Activated T-cell treated with anti-CD3 and anti-CD28 coated beads, Interleukin-2, amount 50 U/mL, for 72 hours (primary cell): ENCODE measurements at places on chromosomes 2 and 18. TPM values are rescaled to one million over a fixed set of nuclear protein-coding genes. Genes with fewer than 3 reads are reported as not detected.

GRCh38 chr2:30688956-30689401 lies 118.3 kb downstream of the CAPN13 start:
- no peak overlapping the region for H3K27ac ChIP-seq
- DNase-seq: no peak
- H3K4me3 ChIP-seq: no peak overlapping the region
- H3K4me1 ChIP-seq: no peaks in the 10 kb centered on the region

The EDAR gene
- total RNA-seq: 0.28 TPM

GRCh38 chr18:79274823-79275222 lies 120.9 kb upstream of the NFATC1 start:
- DNase-seq: no peak
- H3K27me3 ChIP-seq: no peaks in the 10 kb centered on the region
- H3K36me3 ChIP-seq: peaks cover 9% of the 10 kb centered on the region
- no peak overlapping the region for H3K27ac ChIP-seq
- no peak overlapping the region for H3K4me3 ChIP-seq

DNA sequence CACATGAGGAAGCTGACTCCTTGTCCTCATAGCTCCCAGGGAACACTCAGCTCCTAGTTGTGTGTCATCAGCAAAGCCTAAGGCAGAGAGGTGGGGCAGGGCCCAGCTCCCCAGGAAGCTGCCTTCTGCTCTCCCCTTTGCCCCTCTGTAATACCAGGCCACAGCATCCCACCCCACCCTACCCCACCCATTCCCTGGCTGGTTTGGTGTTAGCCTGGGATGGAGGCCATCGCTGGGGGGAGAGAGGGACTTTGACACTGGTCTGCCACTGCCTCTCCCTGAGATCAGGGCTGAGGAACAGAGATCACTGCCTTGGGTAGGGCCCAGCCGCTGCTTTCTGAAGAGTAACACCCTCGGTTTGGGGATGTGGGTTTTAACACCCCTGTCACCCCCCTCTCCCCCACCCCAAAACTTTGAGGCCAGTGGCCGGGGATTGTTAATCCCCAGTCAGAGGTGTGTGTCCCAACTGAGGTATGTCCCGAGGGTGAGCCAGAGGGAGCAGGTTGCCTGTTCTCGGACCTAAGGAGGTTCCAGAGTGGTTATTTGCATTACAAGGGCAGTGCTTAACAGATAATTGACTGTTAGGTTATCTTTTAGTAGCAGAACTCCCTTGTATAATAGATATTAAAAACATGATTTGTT lies 41.4 kb downstream of the TET3 start:
- peaks cover 2% of the 10 kb centered on the region for H3K36me3 ChIP-seq
- H3K4me3 ChIP-seq: peak overlapping the region; percentile 34
- peaks cover 55% of the 10 kb centered on the region for H3K4me1 ChIP-seq

The KCNK3 gene
- total RNA-seq: not detected

GRCh38 chr2:188522517-188522916 lies 230.8 kb downstream of the GULP1 start:
- no peak overlapping the region for H3K4me3 ChIP-seq
- no peak overlapping the region for H3K27ac ChIP-seq
- H3K27me3 ChIP-seq: peaks cover 19% of the 10 kb centered on the region
- H3K36me3 ChIP-seq: no peaks in the 10 kb centered on the region

DNA sequence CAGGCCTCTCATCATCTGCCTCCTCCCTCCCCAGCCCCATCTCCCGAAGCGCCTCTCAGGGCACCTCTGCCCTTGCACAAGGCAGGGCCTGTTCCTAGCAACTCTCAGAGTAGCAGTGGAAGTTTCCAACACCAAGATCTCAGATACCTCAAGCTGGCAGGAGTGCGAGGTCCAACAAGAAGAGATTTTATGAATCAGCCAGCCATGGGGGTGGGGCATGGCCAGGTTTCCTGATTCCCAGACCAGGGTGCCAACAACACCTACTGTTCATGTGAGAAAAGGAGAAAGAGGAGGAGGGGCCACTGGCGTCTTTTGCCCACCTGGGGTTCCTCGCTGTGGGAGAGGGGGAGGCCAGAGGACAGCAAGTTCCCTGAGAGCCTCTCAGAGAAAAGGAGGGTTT lies 6.6 kb upstream of the STEAP3 start:
- no peaks in the 10 kb centered on the region for H3K36me3 ChIP-seq
- DNase-seq: no peak
- peaks cover 16% of the 10 kb centered on the region for H3K27me3 ChIP-seq
- H3K27ac ChIP-seq: no peak overlapping the region
- H3K4me1 ChIP-seq: no peaks in the 10 kb centered on the region

GRCh38 chr2:187698374-187699110 lies 144.3 kb upstream of the TFPI start:
- no peaks in the 10 kb centered on the region for H3K4me1 ChIP-seq
- H3K36me3 ChIP-seq: no peaks in the 10 kb centered on the region
- no peak overlapping the region for H3K4me3 ChIP-seq
- no peak overlapping the region for H3K27ac ChIP-seq

GRCh38 chr2:171723716-171724683 lies 36.7 kb downstream of the DYNC1I2 start:
- H3K27me3 ChIP-seq: no peaks in the 10 kb centered on the region
- H3K4me1 ChIP-seq: peaks cover 1% of the 10 kb centered on the region
- no peak overlapping the region for H3K4me3 ChIP-seq
- H3K27ac ChIP-seq: no peak overlapping the region
- DNase-seq: no peak

The CNDP1 gene
- not detected for total RNA-seq

The IL37 gene
- not detected for total RNA-seq

The GNLY gene
- 143 TPM for total RNA-seq

DNA sequence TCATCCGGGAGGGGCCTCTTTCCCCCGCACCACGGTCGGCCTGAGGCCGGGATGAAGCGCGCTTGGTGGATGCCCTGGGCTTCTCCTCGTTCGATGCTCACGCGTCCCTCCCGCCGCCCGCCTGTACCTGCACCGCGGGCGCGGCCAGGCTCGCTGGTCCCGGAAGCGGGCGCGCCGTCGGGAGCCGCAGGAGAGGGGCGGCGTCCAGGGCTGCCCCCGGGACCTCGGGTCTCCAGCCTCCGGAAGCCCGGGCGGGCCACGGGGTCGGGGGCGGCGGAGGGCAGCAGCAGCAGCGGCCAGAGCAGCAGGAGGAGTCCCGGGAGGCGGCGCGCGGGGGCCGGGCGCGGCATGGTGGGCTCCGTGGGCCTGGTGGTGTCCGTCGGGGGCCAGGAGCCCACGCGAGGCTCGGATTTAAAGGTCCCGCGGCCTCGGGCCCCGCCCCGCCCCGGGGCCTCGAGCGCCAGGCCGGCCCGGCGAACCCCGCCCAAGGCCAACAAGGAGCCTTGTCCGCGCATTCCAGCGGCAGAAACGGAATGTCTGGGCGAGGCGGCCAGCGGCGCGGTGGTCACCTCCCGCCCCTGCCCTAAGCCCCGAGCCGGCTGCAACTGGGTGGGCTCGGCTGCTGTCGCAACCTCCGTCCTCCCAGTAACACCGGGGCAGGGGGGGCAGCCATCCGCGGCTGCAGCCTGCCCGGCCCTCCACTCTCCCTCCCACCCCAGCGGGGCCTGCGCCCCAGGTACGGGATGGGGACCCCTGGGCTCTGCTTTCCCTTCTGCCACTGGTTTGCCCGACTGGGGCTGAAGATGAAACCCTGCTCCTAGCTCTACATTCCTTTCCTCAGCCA lies at the start of gene MATN3:
Gene MATN3 (minus strand): TSS at position 387 of the 844 bp plus-strand sequence. CDS start 37 bp downstream, at position 350.
- peaks cover 35% of the 10 kb centered on the region for H3K27me3 ChIP-seq
- H3K4me3 ChIP-seq: peak within 1 kb of the TSS; percentile 78
- H3K4me1 ChIP-seq: peaks cover 12% of the 10 kb centered on the region
- peak; percentile 33 for DNase-seq

DNA sequence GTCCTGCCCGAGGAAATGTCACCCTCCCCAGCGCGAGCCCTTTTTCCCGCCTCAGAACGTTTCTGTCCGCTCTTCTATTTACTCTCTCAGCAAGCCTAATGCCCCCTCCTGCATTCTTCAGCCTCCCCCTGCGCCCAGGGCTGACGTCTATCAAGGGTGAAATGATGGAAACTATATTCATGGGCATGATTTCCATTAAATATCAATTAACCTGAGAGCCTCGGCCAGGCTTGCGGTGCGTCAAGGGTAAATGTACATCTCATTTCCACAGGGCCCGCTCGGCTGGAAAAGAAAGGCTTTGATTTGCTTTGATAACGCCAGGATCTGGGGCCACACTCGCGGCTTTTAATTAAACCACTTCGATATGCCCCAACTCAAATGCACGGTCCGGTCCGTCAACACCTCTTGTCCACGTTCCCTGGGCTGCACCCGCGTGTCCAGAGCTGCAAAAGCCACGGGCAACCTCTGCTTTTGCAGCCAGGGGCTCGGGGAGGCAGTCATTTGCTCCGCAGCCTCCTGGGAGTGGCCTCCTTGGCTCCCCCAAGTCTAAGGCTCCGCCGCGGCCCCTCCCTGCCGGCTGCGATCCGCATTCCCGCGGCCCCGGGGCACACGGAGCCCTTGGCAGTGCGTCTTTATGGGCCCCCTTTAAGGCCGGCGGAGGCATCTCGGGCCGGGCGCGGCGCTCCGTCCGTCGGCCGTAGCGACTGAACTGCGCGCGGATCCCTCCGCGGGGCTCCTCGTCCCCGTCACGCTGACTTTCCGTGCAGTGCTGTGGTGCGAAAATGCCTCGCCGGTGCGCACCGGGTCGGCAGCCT lies at the start of gene HOXD8:
Gene HOXD8 (plus strand): TSS at position 724 of the 815 bp plus-strand sequence. CDS start 662 bp downstream, outside the sequence.
- H3K27me3 ChIP-seq: peaks cover 86% of the 10 kb centered on the region
- H3K4me3 ChIP-seq: peak within 1 kb of the TSS; percentile 45
- peaks cover 46% of the 10 kb centered on the region for H3K4me1 ChIP-seq
- peak; percentile 44 for DNase-seq
- no peaks in the 10 kb centered on the region for H3K36me3 ChIP-seq

DNA sequence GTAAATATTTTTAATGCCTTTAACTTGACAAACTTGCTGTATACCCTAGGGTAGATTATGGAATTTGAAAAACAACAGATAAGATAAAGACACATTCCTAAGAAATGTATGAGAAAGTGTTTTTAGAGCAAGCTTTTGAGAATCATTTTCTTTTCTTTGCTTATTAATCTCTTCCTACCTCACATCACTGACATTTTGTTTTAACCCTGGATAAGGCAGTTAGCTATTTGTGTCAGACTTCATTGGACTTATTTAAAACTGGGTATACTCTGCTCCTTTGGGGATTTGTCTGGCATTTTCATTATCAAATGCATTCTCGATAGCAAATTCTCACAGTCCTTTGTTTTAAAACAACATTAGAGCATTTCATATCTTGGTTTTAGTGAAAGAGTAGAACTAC lies 17.2 kb downstream of the EML4 start:
- peaks cover 58% of the 10 kb centered on the region for H3K4me1 ChIP-seq
- H3K27ac ChIP-seq: peak overlapping the region; percentile 64
- H3K4me3 ChIP-seq: no peak overlapping the region
- H3K36me3 ChIP-seq: peaks cover 8% of the 10 kb centered on the region

DNA sequence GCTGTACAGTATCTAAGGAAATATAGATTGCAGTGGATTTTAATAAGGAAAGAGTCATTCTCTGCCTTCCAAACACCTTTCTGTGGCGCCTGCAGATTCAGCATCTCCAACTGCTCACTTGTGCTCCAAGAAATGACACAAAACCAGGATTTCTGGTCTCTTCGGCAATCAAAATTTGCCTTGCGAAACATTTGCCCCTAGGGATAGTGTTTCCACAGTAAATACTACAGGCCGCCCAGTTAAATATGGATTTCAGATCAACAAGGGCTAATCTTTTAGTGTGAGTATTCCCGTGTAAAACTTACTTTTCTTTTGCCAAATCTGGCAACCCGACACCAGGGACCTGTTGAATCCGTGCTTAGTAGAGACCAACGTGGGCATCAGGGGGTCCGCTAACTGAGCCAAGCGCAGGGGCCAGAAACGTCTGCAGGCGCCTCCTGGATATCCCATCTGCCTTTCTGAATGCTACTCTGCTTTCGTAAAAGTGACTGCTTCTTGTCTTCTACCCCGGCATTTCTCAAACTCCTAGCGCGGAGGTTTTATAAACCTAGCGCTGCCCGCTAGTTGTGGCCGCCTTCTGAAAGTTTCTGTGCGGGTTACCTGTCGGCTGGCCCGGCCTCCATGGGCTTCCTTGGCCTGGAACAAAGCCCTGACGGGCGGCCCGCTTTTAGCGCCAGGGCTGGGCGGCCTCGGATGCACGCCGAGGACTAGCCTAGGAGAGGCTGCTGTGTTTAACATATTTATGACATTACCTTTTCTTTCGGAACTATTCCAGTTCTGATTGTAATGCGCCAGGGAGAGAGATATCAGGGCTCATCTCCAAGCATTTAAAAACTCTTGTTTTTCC lies 2.5 kb downstream of the CYP1B1 start:
- no peak for DNase-seq
- H3K4me3 ChIP-seq: peak overlapping the region; percentile 79
- peaks cover 11% of the 10 kb centered on the region for H3K36me3 ChIP-seq

GRCh38 chr2:68775272-68775842 lies 40.7 kb downstream of the ARHGAP25 start:
- H3K27me3 ChIP-seq: no peaks in the 10 kb centered on the region
- DNase-seq: no peak
- H3K4me1 ChIP-seq: peaks cover 85% of the 10 kb centered on the region
- peaks cover 8% of the 10 kb centered on the region for H3K36me3 ChIP-seq
- H3K4me3 ChIP-seq: peak overlapping the region; percentile 88

The STRN gene
- total RNA-seq: 41.7 TPM

DNA sequence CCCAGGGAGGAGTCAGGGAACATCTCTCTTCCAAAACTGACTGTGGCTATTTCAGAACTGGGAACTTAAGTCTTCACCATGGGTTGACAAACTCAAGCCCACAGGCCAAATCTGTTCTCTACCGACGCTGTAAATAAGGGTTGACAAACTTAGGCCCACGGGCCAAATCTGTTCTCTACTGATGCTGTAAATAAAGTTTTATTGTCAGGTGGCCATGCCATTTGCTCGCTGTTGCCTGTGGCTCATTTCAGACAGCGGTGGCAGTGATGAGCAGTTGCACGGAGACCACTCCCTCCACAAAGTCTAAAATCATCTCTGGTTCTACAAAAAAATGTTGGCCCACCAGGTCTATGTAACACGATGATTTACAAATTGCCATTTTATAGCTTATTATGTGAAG lies 160.9 kb downstream of the MYT1L start:
- DNase-seq: no peak
- H3K36me3 ChIP-seq: no peaks in the 10 kb centered on the region
- H3K27me3 ChIP-seq: peaks cover 15% of the 10 kb centered on the region

- H3K27ac ChIP-seq: no peak overlapping the region
- H3K4me3 ChIP-seq: no peak overlapping the region
- H3K4me1 ChIP-seq: peaks cover 10% of the 10 kb centered on the region
- no peak for DNase-seq
- no peaks in the 10 kb centered on the region for H3K27me3 ChIP-seq
These were observed 17.3 kb upstream of the SPP2 start for GRCh38 chr2:234033174-234033573.

The TMEM163 gene
- 0.12 TPM for total RNA-seq

- H3K4me1 ChIP-seq: no peaks in the 10 kb centered on the region
- no peak overlapping the region for H3K27ac ChIP-seq
- H3K36me3 ChIP-seq: no peaks in the 10 kb centered on the region
These were observed 7.9 kb upstream of the CFAP36 start for GRCh38 chr2:55511508-55512124.

GRCh38 chr2:238069021-238069709 lies 8.4 kb downstream of the SCLY start:
- H3K36me3 ChIP-seq: peaks cover 65% of the 10 kb centered on the region
- no peaks in the 10 kb centered on the region for H3K27me3 ChIP-seq
- peaks cover 53% of the 10 kb centered on the region for H3K4me1 ChIP-seq
- DNase-seq: no peak
